Stromal cell of bone marrow (primary cell): ENCODE measurements at places on chromosomes 6 and 20.

DNA sequence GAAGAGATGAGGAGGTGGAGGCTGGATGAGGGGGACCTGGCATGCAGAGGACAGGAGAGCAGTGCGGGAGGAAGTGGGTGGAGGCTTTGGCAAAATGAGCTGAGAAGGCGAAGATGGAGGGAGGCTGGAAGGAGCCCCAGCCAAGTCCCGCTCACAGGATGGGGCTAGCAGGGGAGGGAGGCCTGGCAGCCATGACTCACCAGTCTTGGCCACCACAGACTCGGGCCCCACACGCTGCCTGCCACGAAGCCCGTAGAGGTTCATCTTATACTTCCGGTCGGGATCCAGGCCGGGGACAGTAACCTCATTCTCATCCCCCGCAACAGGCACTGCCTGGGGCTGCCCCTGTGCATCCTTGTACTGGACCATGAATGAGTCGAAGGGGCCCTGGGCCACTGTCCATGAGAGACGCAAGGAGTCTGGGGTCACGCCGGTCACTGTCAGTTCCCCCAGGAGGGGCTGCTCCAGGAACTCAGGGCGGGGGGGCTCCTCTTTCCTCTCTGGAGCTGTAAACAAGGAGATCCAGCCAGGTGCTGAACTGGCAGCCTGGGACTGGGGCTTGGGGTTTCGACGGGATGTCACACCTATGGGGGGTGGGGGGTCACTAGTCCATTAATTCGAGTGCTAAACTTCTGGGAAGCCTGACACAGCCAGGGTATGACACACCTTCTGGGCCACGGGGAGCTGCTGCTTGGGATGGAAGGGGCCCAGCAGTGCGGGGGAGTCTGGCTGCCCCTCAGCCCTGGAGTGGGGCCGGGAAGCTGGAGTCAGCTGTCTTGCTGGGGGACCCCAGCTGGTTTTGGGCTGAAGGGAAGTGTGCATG, 27.8 kb downstream of the TNXB start:
- peak; percentile 71 for DNase-seq

DNA sequence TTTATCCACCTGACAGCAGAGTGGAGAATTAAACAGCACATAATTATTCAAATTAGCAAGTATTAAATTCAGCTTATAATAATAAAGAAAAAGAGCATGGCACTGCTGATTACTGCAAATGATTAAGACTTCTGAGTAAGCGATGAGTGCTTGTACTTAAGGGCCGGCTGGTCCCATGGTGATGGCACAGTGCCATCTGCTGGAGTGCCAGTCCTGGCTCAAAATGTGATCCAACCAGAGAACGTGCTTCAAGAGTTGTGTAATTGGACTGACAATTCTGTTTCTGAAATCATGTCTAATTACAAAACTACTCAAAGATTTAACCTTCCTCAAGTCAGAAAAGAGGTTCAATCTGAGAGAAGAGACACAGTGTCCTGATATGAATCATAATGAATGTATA, 181.6 kb upstream of the RGS17 start:
- DNase-seq: peak; percentile 4

DNA sequence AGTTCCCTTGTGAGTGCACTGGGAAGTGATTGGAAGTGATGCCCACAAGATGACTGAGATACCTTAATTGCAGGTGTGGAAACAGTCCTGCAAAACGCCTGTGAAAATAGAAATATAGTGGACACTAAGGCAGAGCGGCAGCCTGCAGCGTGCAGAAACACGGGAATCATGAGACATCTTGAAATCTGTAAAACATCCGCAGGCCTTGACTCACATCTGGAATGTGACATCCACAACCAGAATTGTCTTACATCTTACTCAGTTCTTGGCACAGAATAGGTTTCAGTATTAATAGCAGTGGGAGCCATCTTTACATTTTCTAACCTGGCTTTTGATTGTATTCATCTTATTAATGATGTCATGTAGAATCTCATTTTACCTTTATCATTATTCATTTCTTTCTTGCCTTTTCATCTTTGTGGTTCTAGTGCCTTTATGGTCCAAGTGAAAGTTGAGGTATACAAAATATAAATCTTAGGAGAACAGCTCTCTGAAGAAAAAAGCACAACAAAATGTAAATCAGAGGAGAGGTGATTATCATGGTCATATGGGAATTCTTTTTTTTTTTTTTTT, 44.6 kb downstream of the CDYL start:
- DNase-seq: peak; percentile 34

DNA sequence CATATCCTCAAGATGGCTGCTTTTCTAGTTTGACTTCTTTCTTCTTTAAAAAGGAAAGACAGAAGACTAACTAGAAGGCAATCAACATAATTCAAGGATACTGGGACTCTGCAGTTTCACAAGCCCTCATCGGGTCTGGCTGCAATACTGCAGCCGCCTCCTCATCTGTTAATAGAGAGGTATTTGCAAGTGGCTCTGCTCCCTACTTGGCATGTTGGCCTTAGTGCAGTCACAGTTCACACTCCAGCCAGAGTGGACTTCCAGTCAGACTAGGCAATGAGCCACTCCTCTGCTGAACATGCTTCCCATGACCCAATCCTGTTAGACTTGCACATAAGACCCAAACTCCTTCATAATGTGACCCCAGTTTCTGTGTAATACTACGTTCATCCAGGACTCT, 141.9 kb upstream of the ENPP5 start:
- no peak for DNase-seq

DNA sequence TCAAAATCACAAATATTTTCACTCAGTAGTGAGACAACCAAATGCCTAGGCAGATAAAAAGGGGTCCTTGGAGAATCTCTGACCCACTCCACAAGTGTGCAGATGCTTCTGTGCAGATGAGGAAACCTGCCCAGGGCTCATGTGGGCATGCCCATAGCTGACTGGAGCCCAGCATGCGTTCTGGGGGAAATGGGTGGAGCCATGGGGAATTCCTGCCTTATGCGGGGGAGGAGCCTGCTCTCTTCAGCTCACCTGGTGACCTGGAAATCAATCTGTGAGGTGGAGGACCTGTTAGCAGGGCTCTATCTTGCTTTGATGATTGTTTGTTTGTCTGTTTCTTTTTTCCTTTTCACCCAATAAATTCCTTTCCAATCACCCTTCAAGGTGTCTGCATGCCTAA, 23.4 kb upstream of the PLN start:
- no peak for DNase-seq

- DNase-seq: no peak
These were observed 8.2 kb upstream of the PRSS16 start for GRCh38 chr6:27239258-27239657.

DNA sequence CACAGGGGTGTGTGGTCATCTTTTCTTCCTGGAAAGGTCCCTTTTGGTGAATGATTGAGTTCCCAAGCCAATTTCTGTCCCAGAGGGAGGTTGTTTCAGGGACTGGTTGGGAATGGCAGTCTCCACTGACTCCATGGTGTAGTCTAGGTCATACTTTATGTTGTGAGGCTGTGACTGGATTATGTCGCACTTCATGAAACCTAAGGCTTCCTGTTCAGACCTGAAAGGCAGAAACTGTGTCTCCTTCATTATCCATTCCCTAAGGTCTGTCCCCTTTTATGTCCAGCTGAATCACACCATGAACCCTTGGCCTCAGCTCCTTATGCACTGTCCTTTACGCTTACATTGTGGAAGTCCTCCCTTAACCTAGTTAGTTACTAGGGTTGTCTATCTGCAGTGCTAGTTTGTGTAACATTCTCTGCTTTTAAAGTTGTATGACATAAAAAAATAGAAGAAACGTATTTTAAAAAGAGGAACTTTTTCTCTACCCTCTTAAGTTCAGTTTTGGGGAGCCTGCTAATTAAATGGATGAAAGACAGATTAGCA, 191.3 kb downstream of the JARID2 start:
- DNase-seq: no peak

- DNase-seq: no peak
These were observed 3.9 kb upstream of the ZNF831 start for GRCh38 chr20:59159493-59160376.

DNA sequence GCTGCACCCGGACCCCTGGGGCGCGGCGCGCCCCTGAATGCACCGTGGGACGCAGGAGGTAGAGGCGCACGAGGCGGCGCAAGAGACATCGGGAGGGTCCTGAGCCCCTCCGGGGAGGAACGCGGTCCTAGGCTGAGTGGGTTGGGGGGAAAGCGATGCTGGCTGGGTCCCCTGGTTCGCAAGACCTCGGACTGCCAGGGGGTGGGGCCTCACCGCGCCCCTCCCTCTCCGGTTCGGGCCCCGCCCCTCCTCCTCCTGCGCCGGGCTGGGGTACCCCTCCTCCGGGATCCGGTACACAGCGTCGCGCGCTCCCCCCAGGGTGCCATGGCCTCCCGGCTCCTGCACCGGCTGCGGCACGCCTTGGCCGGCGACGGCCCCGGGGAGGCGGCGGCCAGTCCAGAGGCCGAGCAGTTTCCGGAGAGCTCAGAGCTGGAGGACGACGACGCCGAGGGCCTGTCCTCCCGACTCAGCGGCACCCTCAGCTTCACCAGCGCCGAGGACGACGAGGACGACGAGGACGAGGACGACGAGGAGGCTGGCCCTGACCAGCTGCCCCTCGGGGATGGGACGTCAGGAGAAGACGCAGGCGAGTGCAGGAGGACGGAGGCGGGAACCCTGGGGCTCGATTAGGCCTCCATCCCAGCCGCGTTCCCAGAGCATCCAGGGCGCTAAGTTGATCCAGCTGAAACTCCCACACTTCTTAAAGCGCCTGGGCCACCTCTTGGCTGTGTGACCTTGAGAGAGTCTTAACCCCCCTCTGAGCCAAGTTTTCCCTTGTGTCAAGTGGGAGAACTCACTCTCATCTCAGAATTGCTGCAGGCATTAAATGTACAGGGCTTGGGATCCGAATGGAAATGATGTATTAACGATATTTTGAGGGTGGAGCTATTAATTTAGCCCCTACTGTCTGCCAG, 541 bp downstream of the SNX21 start:
- DNase-seq: peak; percentile 40

DNA sequence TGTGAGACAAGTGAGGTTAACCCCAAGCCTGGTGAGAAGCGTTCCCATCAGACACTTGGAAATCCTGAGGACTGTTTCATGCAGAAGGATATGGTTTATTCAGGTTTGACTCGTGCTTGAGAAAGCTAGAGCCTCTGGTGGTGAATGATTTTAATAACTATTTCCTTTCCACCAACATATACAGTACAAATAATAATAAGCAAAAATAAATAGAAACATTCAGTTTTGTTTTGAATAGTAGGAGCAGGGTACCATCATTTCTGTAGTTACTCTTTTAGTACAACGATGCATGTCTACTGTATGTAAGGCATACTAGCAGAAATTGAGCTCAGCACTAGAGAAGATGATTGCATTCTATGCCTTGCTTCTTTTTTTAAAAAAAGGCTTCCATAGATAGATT, 33.5 kb downstream of the PLG start:
- DNase-seq: no peak
